ENCODE measurements at places on chromosomes 12 and 14.

- DNase-seq: no peak
These were observed 11.4 kb upstream of the NID2 start for GRCh38 chr14:52080158-52080800.

GRCh38 chr12:75438059-75438754 is 42.3 kb upstream of the GLIPR1 start:
- DNase-seq: no peak

DNA sequence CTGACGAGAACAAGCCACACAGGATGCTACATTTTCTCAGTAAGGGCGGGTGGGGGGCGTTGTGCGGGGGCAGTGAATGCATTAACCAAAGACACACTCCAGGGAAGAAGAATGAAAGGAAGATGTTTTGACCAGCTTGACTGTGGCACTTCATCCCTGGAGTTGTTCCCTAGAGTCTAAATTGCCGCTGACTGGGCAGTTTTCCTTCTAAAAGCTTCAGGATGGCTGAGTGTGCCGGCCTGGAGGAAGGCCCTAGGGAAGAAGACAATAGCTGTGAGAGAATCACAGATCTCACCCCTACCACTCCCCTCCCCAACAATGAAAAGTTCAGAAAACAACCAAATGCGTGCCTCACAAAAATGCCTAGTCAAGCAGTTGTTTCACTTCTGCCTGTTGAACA is 67.2 kb downstream of the NKX2-1 start:
- DNase-seq: no peak

- DNase-seq: no peak
These were observed 99.2 kb downstream of the SCARB1 start for GRCh38 chr12:124764451-124764850.

GRCh38 chr14:97329701-97330100 is 532.5 kb downstream of the VRK1 start:
- DNase-seq: no peak

DNA sequence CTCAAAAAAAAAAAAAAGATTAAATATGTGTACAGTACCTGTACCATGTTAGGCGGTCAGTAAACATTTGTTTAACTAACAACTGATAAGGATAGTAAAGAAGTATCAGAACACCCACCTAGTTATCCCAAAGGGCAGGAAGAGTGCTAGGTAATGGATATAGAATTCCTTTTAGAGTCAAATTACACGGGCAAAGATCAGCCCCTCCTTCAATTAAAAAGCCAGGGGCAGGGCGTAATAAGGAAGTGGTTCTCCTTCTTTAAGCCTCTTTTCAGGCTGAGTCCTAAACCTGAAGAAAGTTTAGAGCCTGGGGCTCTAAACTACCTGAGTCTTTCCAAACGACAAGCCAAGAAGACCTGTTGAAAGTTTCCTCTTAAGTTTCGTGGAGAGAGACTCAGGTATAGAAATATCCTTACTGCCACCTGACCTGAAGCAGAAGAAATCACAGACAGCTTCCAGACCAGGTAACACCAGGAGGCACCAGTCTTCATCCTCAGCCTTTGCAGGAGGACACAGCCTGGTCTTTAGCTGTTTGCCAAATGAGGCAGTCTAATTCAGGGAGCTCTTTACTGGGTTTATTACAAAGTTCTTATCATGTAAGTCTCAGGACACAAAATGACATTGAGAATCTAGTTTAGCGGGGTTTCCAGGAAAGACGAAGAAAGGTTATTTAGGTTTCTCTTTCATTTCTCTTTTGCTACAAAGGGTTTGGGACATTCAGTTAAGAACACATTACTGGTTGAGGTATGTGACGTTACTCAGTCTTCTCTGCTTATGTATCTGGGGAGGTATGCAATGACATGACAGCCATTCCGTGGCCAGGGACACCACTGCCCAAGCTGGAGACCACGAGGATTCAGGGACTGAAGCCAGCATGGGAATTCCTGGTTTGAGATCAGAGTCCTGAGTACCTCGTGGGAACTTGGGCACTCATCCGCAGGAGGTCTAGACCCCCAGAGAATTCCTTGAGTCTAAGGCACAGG is at the start of gene BCL2L14:
Gene BCL2L14, plus strand, starts transcription at position 266 of the 983 bp plus-strand sequence. CDS start 8,367 bp downstream, outside the sequence.
- DNase-seq: peak; percentile 17

DNA sequence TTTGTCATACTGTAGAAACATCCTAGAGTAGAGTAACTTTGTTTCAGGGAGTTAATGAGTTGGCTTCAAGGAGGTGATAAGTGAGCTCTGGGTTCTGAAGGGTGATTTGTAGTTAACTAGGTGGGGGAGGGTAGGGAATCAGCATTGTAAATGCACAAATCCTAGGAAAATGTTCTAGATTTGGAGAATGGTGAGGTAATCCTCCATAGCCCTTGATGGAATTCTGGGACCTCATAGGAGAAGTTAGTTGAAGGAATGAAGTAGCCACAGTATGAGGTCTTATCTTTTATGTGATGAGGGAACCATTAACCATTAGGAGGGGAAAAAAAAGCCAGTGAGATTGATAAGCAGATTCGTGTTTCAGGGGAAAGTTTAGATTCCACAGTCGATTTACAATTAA is 8.0 kb downstream of the CNOT2 start:
- DNase-seq: no peak

- DNase-seq: no peak
These were observed 76.1 kb downstream of the TSHR start for GRCh38 chr14:81031488-81031887.

- no peak for DNase-seq
These were observed 179.6 kb downstream of the TMX1 start for GRCh38 chr14:51419685-51420084.

GRCh38 chr12:26524862-26525465 is 308.0 kb downstream of the ITPR2 start:
- no peak for DNase-seq

GRCh38 chr12:113302886-113303640 is 31.8 kb downstream of the SLC8B1 start:
- DNase-seq: no peak

- no peak for DNase-seq
These were observed 36.7 kb upstream of the C14orf132 start for GRCh38 chr14:96002498-96002884.

DNA sequence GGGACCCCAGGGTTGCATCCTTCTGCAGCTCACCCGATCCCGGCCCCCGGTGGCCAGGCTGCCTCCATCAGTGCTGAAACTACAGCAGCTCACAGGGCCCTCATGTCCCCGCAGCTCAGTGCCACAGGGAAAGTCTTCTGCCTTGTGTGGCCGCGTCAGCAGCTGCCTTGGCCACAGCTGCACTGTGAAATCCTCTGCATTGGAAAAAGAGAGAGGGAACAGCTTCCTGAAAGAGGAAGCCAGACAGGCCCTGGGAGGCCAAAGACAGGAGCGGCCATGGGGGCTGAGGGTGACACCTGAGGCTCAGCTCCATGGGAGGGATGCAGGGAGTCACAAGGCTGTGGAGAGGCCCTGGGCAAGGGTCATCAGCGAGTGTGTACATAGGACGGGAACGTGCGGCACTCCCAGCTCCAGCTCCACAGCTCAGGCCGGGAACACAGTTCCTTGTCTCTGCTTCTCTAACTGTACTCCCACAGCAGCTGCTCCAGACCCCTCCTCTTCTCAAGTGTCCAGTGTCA is 32.7 kb downstream of the PARP2 start:
- no peak for DNase-seq

GRCh38 chr14:103127356-103127755 is 4.1 kb downstream of the TNFAIP2 start:
- DNase-seq: no peak

- no peak for DNase-seq
These were observed 133.4 kb upstream of the FGD4 start for GRCh38 chr12:32265951-32266350.

DNA sequence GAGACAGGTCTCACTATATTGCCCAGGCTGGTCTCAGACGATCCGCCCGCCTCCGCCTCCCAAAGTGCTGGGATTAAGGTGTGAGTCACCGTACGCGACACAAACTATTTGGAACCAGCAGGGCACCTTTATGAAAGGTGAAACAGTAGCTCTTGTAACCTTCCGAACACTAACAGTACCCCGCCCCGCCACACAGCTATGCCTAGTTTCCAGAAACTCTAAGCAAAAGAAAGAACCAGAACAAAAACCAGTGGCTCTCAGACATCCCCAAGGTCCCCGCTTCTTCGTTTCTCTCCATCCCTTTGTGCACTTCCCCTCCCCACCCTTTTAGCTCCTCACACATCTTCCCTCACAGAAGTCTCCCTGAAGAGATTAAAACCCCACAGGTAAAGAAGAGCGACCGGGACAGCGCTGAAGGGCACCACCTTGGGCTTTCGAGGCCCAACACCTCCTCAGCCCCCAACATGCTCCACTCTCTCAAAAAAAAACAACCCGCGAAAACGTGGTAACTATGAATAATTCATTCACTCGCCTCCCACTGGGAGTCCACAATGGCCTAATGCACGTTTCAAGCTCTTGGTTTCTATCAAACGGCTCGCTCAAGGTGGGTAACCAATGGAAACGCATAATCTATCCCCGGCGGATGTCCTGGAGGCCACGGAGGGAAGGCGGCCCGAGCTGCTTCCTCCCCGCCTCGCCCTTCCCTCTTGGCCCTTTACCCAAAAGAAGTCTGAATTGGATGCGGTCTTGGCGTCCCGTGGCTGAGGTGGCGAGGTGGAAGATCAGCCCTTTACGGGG is 877 bp downstream of the BAG5 start:
- peak; percentile 29 for DNase-seq

- DNase-seq: no peak
These were observed 58.2 kb upstream of the STRN3 start for GRCh38 chr14:31084385-31084784.

- no peak for DNase-seq
These were observed 4.4 kb downstream of the GPR84 start for GRCh38 chr12:54359762-54360351.

GRCh38 chr14:56753396-56753795 is 56.9 kb downstream of the OTX2 start:
- DNase-seq: no peak

- no peak for DNase-seq
These were observed 476.2 kb downstream of the FSCB start for GRCh38 chr14:44030831-44031383.

DNA sequence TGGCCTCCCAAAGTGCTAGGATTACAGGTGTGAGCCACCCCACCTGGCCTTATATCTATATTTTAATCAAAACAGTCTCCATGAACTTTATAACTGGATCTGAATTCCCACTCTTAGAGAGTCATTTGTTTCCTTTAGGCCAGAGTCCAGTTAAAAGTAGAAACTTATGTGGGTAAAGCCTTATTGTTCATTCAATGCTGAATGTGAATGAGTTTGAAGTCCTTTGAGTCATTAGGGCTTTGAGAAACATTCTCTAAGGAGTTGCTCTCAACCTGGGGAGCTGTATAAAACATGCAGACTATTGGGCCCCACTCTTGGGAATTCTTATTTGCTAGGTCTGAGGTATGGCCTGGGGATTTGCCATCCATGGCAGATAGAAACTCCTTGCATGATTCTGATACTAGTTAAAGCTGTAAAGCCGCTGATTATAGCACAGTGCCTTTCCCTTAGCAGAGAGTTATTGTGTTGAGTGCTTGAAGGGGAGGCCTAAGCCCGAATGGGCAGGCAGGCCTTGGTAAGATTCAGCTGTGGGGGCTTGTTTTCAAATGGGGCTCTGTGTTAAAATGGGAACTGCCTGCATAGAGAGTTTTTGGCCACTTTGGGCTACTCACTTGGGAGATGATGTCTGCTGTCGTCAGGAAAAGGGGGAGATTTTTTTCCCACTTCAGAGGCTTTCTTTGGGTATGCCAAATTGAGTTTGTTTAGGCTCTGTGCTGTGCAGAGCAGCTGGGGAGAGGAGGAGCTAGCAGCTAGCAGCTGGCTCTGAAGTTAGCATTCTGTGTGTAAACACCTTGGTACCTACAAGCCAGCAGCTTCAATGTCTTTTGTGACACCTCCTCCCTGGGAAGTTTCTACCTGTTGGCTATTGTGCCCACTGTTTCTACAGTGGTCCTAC is 117.5 kb downstream of the DACT1 start:
- DNase-seq: no peak

GRCh38 chr12:91846466-91847055 is 299.1 kb downstream of the BTG1 start:
- DNase-seq: no peak

Measured in NCI-H526 (cell line).